IPS DF 6.9 (cell line): ENCODE measurements at places on chromosomes 6 and 20.

GRCh38 chr6:121142093-121142492 lies 192.2 kb downstream of the TBC1D32 start:
- no peak for DNase-seq
- no peak overlapping the region for H3K27ac ChIP-seq
- H3K36me3 ChIP-seq, result no peaks in the 10 kb centered on the region
- no peak overlapping the region for H3K4me3 ChIP-seq

DNA sequence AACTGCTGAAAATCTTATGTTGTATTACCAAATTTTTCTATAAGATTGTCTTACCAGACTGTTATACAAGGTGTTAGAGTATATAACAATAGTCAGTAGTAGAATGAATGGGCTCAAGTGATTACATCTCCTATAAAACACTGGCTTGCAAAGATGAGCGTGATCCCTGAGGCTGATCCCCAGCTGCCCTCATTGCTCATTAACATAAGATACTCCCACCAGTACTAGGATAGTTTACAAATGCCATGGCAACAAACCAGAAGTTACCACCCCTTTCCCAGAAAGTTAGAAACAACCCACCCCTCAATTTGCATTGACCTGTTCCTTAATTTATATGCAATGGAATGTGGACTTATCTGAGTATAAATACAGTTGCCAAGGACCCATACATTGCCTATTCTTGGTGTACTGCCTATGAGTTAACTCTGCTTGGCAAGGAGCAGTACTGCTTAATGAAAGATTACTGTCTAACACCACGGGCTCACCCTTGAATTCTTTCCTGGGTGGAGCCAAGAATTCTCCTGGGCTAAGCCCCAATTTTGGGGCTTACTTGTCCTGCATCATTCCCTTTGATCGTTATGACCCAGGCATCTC lies 252.8 kb upstream of the CHD6 start:
- no peaks in the 10 kb centered on the region for H3K36me3 ChIP-seq
- H3K27me3 ChIP-seq, result no peaks in the 10 kb centered on the region
- no peak for DNase-seq
- no peaks in the 10 kb centered on the region for H3K4me1 ChIP-seq

DNA sequence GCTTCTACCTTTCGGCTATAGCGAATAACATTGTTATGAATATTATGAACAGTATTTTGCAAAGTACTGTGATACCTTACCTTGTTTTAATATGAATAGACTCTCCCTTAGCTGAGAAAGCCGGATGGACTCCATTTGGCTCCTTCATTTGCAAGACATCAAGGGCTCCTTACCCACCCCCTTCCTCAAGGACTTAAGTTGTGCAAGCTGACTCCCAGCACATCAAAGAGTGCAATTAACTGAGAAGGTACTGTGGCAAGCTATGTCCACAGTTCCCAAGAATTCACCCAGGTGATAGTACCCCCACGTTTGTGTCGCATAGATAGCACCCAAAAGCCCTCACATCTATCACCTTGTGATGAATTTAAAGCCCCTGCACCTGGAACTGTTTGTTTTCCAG lies 11.2 kb downstream of the CST5 start:
- no peaks in the 10 kb centered on the region for H3K27me3 ChIP-seq
- peaks cover 2% of the 10 kb centered on the region; the same call in 1 of the 2 replicates for H3K4me1 ChIP-seq
- no peak overlapping the region for H3K27ac ChIP-seq
- H3K36me3 ChIP-seq, result no peaks in the 10 kb centered on the region

DNA sequence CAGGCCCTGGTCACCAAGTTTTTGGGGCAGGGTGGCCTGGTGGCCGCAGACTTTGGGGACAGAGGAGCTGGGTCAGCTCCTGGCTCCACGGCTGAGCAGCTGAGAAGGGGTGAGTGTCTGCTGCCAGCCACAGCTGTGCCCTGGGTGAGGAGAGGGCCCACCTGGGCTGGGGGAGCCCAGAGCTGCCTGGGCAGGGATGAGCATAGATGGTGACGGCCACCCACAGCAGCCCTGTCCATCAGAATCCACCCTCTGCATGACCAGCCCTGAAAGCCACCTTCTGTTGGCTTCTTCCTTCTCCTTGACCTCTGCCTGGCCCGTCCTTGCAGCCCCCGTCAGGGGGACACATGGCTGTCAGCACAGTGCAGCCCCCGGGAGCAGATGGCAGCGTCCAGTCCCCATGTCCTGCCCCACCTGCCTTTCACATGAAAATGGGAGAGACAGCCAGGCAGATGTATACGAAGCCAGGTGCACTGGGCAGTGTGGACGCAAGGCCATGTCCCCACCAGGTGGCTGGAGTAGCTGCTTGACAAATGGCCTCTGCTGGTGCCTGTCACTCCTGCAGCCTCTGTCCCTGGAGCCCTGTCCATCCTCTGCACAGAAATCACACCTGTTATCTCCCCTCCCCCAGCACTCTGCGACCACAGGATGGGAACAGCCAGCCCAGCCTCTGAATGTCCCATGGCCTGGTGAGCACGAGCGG lies 220.8 kb downstream of the PREX1 start:
- no peaks in the 10 kb centered on the region for H3K27me3 ChIP-seq
- no peak for DNase-seq
- no peak overlapping the region for H3K27ac ChIP-seq
- peaks cover 2% of the 10 kb centered on the region for H3K4me1 ChIP-seq

- H3K27ac ChIP-seq, result no peak overlapping the region
- H3K27me3 ChIP-seq, result no peaks in the 10 kb centered on the region
- H3K4me3 ChIP-seq, result no peak overlapping the region
- peaks cover 1% of the 10 kb centered on the region; the same call in 1 of the 2 replicates for H3K4me1 ChIP-seq
- DNase-seq, result no peak
Observed at GRCh38 chr6:16228709-16229665, 9.4 kb upstream of the GMPR start.

GRCh38 chr20:33648396-33649004 lies 13.6 kb upstream of the C20orf144 start:
- DNase-seq, result no peak
- H3K27me3 ChIP-seq, result no peaks in the 10 kb centered on the region

- no peak overlapping the region for H3K27ac ChIP-seq
- no peaks in the 10 kb centered on the region; the same call in 1 of the 2 replicates for H3K4me1 ChIP-seq
- no peaks in the 10 kb centered on the region for H3K36me3 ChIP-seq
- H3K27me3 ChIP-seq, result no peaks in the 10 kb centered on the region
- no peak overlapping the region for H3K4me3 ChIP-seq
Observed at GRCh38 chr20:62590309-62591121, 51.8 kb upstream of the SLCO4A1 start.

- H3K36me3 ChIP-seq, result no peaks in the 10 kb centered on the region
- no peak overlapping the region for H3K4me3 ChIP-seq
- DNase-seq, result no peak
- no peaks in the 10 kb centered on the region for H3K27me3 ChIP-seq
- H3K4me1 ChIP-seq, result peaks cover 12% of the 10 kb centered on the region
- H3K27ac ChIP-seq, result no peak overlapping the region
Observed at GRCh38 chr6:43088654-43089056, 12.5 kb downstream of the PTK7 start.

GRCh38 chr20:32463642-32464400 lies 105.7 kb downstream of the ASXL1 start:
- no peaks in the 10 kb centered on the region; the same call in 1 of the 2 replicates for H3K36me3 ChIP-seq
- DNase-seq, result no peak

DNA sequence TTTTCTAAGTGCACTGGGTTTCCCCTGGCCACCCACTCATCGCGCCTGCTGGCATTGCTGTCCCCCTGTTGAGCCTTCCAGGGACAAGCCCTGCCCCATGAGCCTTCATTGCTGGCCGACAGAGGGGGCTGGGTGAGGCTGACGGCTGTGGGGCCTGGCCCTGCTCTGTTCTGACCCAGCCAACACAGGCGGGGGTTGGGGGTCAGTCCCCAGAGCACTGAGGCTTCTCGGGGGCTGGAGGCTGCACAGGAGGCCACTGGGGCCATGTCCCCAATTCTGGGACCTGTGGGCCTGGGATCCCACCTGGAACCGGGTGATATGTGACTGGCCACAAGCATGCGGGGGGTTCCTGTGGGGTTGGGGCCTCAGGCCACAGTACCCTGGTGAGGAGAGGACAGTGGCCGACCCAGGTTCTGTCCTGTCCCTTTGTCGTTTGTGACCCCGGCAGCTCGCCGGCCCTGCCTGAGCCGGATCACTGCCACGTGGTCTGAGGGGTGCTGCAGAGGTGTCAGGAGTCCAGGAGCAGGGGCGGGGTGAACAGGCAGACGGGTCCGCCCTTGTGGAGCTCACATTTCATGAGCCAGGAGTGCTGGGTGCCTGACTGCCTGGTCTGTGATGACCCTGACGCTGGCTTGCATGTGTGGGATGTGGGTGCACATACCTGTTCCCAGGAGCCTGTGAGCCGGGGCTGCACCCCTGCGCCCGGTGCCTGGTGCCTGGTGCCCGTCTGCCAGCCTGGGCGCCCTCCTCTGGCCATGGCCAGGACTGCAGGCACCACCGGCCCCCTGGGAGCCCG lies 2.1 kb upstream of the COL20A1 start:
- H3K4me3 ChIP-seq, result no peak overlapping the region
